ENCODE measurements at places on chromosomes 7 and 10.

DNA sequence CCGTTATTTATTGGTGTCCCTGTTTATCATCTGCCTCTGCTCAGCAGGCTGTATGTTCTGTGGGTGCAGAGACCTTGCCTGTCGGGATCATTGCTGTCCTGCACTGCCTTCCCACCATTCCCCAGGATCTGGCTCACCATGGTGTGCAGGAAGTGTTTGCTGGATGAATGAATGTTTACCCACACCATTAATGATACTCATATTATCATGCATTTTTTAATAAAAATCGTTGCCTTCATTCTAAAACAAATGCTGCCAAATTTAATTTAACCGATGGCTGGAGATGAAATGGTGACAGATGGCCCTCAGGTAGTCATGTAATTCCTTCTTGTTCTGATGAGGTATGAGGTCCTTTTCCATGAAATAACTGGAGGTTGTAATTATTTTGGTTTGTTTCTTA is 22.5 kb downstream of the PLPP4 start:
- no peak for DNase-seq

GRCh38 chr10:22573820-22574569 is 140.4 kb downstream of the PIP4K2A start:
- no peak for DNase-seq

GRCh38 chr7:113414401-113415035 is 296.2 kb upstream of the SMIM30 start:
- DNase-seq, result no peak

GRCh38 chr10:25210265-25210664 is 35.5 kb downstream of the GPR158 start:
- no peak for DNase-seq

- DNase-seq, result no peak
Measured at GRCh38 chr10:45580371-45581215, 92.0 kb downstream of the ZFAND4 start.

DNA sequence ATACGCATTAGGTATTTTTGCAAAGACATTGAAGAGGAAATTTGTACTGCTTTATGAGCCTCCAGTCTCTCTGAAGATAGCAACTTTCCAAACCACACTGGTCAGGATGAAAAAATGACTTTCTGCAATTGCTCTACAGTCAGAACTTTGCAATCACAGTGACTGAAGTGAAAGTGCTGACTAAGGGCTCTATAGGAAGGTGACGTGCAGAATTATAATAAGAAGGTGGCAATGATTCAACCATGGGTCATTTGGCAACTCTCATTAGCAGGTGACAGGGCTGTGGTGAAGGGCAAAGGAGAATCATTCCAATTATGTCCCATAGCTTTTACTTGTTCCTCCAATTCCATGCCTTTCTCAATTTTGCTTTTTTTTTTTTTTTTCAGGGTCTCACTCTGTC is 311.0 kb downstream of the ANKRD30A start:
- no peak for DNase-seq

GRCh38 chr10:71589617-71590551 is 129.7 kb downstream of the C10orf105 start:
- DNase-seq, result no peak

DNA sequence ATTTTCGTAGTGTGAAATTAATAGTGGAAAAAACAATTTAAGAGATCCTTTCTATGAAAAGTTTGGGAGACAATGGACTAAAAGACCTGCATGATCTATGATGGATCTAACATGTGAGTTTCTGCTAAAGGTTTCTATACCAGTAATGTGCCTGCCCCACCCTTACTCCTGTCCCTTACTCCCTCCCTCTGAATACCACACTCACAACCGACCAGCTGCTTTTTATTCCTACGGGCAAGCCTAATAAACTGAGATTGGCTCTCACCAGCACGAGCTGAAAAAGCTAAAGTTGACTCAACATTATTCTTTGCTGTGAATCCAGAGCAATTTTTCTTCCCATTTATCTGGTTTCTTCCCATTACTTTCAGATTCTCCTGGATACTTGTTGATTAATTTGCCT is 17.8 kb upstream of the REEP3 start:
- DNase-seq, result no peak

- DNase-seq, result no peak
Measured at GRCh38 chr7:98805956-98806838, 63.6 kb downstream of the TMEM130 start.

DNA sequence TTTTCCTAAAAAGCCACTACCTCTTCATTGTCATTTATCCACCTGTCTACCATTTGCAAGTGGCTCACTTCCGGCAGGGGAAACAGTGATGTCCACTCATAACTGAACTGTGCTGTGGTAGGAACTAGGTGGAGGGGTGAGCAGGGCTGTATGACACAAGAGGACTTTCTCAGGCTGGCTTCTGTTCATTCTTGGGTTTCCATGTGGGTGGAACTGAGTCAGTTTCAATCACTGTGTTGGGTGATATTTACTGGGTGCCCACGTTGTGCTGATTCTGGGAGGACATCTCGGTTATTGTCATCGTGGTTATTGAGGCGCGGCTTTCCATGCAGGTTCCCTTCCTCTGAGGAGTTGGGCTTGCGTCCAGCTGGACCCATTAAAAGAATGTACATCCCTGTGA is 38.8 kb downstream of the RAMP3 start:
- no peak for DNase-seq

GRCh38 chr7:135368416-135369186 is 135.0 kb downstream of the STRA8 start:
- DNase-seq, result no peak

DNA sequence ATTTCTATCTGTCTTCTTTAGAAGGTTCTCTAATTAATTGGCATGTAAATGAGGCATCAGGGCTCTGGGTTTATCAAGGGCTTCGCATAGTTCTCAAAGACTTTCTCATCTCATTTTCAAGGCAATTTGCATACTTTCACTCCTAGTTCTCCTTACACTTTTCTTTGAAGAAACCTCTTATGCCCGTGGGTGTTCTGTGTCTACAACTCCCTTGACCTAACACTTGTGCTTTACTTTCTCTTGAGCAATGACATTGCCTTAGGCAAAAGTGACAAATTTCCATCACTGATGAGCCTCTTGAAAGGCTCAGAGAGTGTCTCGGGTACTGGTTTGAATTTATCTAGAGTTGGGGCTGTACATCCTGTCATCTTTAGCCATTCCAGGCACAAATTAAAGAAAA is 74.7 kb upstream of the ITPRID1 start:
- no peak for DNase-seq

DNA sequence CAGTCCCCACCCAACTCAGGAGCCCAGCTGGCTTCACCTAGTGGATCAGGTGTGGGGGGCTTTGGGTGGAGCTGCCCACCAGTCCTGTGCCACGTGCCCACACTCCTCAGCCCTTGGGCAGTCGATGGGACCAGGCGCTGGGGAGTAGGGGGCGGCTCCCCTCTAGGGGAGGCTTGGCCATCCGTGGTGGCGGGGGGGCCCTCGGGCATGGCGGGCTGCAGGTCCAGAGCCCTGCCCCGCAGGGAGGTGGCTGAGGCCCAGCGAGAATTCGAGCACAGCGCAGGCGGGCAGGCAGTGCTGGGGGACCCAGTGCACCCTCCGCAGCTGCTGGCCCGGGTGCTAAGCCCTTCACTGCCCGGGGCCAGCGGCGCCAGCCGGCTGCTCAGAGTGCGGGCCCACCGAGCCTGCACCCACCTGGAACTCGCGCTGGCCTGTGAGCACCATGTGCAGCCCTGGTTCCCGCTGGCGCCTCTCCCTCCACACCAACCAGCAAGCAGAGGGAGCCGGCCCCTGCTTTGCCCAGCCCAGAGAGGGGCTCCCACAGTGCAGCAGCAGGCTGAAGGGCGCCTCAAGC is 29.3 kb downstream of the ASNS start:
- no peak for DNase-seq

DNA sequence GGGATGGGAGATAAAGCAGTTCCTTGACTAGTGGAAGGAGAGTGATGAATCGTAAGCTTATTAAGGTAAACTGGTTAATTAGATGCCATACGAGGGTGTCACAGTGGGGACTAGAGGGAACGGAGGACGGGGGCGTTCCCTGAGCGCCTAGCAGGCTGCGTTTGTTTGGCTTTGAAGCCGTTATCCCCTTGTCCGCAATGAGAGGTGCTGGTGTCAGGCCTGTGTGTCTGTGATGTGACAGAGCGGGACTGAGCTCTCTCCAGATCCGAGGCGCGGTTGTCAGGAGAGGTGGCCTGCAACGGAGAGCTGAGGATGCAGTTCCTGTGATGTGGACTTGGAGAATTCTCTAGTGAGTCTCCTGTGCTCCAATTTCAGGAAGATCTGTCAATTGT is 60.0 kb upstream of the PRPS1L1 start:
- DNase-seq, result no peak

- no peak for DNase-seq
Measured at GRCh38 chr7:5797179-5797578, 15.7 kb upstream of the RNF216 start.

DNA sequence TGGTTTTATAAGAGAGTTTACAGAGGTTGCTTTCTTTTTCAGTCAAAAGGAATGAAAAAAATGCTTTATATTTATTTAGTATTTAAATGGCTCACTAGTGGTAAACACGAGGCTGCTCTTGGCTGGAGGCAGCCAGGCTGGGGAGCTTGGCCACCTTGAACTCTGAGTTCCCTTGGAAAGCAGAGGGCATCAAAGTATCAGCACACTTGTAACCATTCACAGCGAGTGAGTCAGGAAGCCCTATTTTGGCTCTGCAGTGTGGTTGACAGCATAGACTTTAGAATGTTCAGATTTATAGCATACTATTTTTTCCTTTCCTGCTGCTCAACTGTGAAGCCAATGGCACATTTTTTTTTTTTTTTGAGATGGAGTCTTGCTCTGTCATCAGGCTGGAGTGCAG is 51.6 kb downstream of the CYCS start:
- DNase-seq, result peak; percentile 9

DNA sequence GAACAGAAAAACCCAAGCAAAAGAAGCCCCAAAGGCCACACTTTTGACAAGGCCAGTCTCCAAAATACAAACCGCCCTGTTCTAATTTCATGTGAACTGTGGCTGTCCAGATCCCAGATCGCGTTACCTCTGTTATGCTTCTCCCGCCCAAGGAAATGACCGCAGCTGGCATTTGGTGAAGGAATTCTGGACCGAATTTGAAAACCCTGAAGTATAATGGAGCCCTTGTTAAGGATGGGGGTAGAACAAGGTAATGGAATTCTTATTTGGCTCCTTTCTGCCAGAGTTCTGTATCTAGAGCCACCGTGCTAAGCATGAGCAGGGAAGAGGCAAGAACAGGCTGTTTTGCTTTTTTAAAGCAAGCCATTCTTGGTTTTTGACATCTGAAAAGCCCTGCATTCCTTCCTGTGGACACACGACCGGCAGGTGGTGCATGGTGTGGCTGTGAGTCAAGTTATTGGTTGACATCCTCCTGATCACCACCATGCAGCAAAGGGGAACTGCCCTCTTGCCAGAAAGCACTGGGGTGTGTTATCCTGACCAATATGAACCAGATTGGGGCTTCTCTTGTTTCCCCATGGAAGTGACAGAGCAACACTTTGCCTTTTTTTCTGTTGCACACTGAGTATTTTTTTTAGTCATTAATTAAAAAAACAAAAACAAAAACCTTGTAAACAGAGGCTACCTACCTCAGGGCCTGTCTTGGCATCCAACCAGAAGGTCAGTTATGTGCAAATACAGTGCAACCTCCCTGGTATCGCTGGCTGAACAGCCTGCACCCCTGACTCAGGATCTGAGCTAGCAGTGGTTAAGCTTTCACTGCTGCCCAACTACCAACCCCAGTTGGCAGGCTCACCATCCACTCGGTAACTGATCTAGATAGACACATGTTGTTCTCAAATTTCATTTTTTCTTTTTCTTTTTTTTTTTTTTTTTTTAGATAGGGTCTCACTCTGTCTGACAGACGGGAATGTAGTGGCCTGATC is 14.2 kb downstream of the UCMA start:
- no peak for DNase-seq

- DNase-seq, result no peak
Measured at GRCh38 chr7:155696747-155697146, 52.3 kb downstream of the RBM33 start.

DNA sequence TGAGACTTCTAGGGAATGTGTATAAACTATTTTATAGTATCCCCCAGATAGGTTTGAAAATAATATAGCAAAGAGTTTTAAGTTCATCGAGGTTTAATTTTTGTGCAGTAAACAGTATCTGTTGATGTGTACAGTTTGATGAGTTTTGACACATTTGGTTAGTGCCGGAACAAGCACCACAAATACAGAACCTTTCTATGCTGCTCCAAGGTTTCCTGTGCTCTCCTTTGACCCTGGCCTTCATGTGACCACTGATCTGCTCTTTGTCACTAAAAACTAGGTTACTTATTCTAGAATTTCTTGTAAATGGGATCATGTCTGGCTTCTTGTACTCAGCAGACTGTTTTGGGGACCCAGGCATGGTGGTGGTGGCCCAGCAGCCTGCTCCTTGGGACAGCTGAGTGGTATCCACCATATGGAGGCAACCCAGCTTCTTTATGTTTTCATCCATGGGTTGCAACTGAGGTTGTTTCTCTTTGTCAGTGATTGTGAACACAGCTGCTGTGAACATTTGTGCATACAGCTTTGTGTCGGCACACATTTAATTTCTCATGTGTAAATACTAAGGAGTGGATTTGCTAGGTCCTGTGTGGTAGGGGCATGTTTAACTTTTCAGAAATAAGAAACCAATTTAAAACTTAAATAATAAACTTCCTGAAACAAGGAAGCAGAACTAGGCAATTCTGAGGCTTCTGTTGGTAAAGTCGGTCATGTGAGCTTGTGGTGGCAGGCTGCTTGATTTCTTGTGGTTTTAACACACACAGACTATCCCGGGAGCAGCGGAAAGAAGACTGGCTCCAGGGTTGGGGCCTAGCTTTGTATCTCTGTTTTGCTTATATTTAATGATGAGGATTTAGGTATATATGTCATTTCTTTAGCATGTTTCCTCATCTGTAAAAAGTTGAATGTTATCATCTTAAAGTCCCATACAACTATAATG is 219.4 kb downstream of the ABCA13 start:
- DNase-seq, result no peak

DNA sequence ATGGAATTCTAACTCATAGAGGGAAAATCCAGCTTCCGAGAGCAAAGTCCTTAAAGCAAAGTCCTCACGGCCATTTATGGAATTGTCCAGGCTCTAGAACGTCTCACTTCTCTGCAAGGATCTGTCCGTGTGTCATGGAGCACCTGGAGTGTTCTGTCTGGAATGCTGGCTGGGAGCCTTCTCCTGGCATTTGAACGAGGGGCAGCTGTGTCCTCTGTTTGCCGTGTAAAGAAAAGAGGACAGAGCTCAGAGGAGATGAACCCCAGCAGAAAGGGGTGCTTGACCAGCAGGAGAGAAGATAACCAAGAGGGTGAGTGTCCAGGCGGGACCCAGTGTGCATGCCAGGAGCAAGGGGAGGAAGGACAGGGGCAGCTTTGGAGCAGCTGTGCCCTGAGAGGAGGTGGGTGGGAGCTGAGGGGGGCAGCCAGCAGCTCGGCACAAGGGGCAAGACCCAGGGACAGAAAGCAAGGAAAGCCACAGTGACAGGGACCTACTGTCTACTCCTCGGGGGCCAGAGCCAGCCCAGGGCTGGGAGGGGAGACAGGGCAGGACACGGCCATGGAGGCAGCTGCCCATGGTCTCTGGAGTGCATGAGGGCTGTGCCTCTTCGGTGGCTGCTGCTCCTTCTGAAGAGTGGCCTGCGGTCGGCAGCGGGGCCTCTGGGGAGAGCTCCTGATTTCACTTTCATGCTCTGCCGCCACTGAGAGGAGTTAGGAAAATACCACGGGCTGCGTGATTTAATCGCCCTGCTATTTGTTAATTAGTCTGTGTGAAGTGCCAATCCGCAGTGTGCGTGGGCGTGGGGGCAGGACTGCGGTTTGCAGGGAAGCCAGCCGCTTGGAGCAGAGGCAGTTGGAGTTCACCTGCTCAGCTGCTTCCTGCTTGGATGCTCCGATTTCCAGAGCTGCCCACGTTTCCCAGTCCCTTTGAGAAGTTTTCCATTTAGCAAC is 149.3 kb upstream of the SHH start:
- DNase-seq, result no peak

- DNase-seq, result peak; percentile 25
Measured at GRCh38 chr7:115635376-115635775, 395.2 kb downstream of the TFEC start.

Data from fibroblast of skin of left biceps (primary cell).